Activated CD8-positive, alpha-beta memory T cell treated with anti-CD3 and anti-CD28 coated beads for 48 hours (primary cell): ENCODE measurements at places on chromosomes 16 and 17.

DNA sequence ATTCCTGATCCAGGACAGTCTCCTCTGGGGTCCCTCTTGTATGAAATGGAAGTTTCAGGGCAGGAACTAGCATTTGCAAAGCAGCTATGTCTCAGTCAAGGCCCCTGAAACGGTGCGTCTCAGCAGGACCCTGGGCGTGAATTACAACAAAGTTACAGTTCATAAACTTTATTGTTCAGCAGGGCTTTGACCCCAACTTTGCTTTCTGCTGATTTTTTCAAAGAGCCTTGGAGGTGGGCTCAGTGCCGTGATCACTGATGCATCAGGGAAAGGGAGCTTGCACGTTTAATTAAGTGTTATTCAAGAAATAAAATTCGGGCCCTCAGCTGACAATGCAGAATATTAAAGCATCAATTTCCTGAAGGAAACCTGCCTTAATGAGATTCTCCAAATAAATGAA is 260.1 kb upstream of the C16orf82 start:
- no peak for DNase-seq

DNA sequence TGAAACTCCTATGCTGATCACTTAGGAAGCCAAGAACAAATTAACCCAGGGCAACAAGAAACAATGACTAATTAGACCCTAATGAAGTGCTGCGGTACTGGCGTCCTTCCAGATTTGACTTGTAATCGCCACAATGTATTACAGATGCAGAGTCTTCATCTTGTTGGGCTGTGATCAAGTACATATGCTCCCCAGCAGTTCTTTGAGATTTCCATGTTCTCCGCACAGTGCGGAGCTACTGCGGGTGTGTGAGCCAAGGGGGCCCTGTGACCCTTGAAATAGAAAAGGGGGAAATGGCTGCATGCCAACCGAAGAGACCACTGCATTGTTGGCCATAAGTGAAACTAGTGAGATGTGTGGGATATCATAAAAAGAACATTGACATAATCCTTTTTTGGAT is 469.9 kb downstream of the MAF start:
- no peak for DNase-seq

DNA sequence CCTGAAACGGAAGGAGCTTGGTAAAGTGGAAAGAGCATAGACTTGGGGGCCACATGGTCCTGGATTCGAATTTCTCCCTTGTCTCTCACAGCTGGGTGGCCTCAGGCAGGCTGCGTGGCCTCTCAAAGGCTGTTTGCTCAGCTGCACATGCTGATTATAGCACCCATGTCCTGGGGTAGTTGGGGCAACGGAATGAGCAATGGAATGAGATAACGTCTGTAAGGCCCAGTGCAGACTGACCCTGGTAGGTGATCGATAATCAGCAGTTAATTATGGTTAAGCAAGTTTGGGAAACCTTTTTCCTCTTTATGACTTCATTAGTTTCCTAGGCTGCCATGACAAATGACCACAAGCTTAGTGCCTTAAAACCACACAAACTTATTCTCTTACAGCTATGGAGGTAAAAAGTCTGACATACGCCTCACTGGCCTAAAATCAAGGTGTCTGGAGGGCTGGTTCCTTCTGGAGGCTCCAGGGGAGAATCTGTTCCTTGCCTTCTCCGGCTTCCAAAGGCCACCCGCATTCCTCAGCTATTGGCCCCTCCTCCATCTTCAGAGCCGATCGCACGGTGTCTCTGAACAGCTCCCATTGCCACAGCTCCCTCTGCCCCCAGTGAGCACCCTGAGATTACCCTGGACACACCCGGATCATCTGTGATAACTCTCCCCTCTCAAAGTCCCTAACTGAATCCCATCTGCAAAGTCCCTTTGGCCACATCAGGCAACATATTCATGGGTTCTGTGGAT is 294.9 kb upstream of the FOXF1 start:
- no peak for DNase-seq

- no peak for DNase-seq
These were observed 18.9 kb downstream of the C16orf86 start for GRCh38 chr16:67685388-67686112.

- no peak for DNase-seq
These were observed 1.8 kb downstream of the CCL5 start for GRCh38 chr17:35878361-35878760.

GRCh38 chr17:48254896-48255295 is 147.3 kb downstream of the SNX11 start:
- DNase-seq, result no peak

DNA sequence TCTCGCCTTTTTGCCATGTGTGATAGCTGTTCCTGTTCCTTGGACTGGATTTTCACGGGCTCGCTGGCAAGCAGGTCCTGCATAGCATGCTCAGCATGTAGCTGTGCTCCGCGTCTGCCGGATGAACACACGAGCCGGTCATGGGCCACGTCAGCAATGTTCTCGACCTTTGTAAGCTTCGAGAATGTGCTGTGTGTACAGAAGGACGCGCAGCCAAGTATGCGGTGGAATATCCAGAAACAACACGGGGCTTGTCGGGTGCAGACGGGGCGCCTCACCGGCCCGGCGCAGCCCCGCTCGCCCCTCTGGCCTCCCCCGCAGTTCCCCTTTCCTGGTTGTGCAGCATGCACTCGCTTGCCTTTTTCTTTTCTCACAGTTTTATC is 42.2 kb downstream of the RPTOR start:
- no peak for DNase-seq

DNA sequence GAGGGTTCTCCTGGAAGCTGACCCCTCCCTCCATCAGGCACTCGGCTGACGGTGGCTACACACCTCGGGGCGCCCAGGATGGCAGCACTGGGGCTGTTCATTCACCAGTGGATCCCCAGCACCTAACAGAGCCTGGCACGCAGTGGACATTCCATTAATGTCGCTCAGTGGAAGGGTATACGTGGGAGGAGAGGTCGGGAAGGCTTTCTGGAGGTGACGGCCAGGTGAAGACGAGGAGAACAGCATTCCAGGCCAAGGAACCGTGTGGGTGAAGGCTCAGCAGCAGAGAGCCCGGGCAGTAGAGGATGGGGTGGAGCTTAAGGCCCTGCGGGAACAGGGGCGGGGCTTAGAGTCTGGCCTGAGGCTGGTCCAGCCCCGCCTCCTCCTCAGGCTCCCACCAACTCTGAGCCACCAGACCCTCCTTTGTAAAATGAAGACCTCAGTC is 2.5 kb upstream of the HS3ST6 start:
- DNase-seq, result no peak

DNA sequence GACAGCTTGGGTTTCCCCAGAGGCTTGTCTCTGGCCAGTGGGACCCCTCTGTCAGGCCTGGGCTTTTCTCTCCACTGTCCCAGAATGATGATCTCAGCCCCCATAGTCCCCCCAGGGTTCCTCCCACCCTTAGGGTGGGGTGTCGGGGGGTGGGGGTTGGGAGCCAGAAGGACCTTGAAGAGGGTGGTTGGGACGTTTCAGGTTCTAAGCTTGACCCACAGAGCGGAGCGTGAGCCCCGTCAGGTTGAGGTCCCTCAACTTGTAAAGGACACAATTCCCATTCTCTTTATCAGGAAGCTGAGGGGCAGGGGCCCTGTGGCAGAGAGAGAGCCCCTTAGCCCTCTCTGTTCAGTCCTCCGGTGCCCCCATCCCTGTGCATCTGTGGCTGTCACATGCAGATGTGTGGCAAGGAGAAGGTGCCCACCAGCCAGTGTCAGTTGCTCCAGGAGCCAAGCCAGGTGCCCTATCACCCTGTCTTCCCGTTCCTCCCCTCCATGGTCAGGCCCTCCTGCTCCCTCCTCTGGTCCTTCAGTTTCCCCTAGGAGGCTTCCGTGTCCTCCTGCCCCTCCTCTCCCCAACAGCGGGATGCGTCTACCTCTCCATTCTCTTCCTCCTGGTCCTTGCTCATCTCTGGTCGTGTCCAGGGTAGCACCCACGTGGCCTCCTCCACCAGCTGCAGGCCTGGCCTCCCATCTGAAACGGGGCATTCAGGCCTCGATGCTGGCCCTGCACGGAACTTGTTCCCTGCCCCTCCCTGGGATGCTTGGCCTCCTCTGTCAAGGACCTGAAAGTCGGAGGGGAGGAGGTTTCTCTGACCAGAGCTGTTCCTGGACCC is 1.5 kb upstream of the NTN3 start:
- no peak for DNase-seq

- no peak for DNase-seq
These were observed 3.5 kb downstream of the CNTNAP1 start for GRCh38 chr17:42685831-42686230.

DNA sequence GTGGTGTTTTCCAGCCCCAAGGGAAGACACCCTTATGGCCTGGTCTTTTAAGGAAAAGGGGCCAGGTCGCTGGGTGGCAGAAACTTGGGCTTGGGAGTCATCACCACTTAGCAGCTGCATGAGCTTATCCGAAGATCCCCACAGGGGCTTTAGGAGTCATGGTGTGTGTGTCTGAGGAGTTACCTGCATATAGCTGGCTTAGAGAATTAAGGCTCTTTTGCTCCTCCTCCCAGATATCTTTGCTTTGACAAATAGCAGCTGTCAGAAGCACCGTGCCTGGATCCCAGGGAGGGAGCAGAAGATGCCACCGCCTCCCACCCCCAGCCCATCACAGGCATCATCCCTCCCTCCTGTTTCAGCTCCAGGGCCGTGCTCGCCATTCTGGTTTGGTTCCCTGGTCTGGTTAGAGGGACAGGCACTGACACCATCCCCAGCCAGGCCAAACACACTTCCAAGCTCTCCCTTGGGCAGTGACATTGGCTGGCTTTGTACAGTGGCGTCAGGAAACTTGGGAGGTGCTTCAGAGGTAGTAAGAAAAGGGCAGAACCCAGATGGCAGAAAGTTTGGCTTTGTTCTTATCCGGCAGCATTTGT is 17.4 kb downstream of the LDHD start:
- DNase-seq, result no peak

- DNase-seq, result no peak
These were observed 61.8 kb upstream of the TOM1L1 start for GRCh38 chr17:54838651-54839421.

DNA sequence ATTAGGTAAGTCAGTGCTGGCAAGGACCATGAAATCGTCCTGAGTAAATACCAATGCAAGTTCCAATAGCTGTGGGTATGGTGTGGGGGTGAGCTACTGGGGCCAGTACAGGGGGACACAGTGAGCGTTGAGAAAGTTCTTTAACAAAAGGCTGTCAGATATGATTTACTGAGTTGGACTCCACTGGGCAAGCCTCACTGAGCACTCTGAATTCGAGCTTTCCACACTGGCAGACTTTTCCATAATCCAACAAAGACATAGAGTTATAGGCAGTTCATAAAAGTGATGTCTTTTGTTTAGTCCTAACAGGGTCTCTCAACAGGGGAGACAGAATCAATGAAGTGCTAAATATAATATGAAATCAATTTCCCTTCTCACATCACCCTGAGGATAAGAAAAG is 489.0 kb downstream of the KCNJ2 start:
- no peak for DNase-seq

- DNase-seq, result no peak
These were observed 186.4 kb downstream of the BCAS3 start for GRCh38 chr17:60863892-60864707.

- no peak for DNase-seq
These were observed 4.1 kb upstream of the LITAFD start for GRCh38 chr16:8877894-8878522.

GRCh38 chr16:66008136-66008535 is 358.4 kb upstream of the CDH5 start:
- no peak for DNase-seq

DNA sequence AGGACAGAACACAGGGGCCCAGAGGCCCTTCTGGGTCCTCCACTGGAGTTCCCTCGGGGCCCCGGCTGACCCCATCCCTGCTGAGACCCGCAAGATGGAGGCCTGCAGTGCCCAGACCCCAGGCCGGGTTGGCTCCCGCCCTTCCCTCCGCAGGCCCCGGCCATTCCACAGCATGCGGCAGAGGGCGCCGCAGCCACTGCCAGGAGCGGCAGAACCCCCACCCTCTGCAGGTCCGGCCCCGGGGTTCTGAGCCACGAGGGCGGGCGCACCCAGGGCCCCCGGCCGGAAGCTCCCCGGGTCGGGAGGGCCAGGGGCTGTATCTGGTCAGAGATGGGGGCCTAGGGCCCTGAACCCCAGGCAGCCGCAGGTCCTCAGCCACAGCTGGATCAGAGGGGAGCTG is 2.4 kb upstream of the PERCC1 start:
- no peak for DNase-seq

GRCh38 chr17:68693896-68694295 is 92.7 kb upstream of the FAM20A start:
- no peak for DNase-seq

GRCh38 chr17:10003705-10004104 is 98.6 kb upstream of the RCVRN start:
- no peak for DNase-seq

DNA sequence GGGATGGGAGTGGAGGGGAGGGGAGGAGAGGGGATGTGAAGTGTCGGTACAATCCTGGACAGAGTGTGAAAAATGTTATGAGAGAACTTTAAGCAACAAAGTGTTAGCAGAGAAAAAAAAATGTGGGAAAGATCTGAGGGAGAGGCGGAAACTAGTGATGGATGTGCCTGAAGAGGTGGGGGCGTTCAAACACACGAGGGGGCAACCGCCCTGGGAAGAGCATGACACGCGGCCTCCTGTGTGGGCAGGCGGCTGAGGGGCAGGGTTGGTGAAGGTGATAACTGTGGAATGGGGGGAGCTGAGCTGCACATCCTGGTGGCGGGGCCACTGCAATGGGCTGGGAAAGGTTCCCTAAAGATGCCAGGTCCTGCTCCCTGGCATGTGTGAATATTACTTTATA is 30.1 kb downstream of the IFT140 start:
- DNase-seq, result no peak

DNA sequence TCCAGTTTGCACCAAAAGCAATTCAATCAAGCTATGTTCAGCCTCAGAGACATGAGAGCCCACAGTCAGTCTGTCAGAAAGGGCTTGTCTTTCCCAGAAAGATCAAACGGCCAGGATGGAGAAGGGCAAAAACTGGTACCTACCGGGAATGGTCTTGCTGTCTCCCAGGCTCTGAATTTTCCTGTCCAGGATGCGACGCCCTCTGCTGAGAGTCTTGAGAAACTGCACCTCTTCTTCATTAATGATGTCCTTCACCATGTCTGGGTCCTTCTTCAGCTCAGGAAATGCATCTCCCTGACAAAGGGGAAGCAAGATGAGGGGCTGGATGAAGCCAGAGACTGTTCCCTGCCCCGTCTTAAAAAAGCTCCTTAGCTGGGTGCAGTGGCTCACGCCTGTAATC is 15.8 kb upstream of the EXOSC6 start:
- no peak for DNase-seq

- DNase-seq, result no peak
These were observed 684.1 kb upstream of the C16orf82 start for GRCh38 chr16:26382586-26382985.

- no peak for DNase-seq
These were observed 29.2 kb upstream of the MPHOSPH6 start for GRCh38 chr16:82199209-82199608.
